Naive thymus-derived CD8-positive, alpha-beta T cell (primary cell): ENCODE measurements at places on chromosomes 16 and 17.

DNA sequence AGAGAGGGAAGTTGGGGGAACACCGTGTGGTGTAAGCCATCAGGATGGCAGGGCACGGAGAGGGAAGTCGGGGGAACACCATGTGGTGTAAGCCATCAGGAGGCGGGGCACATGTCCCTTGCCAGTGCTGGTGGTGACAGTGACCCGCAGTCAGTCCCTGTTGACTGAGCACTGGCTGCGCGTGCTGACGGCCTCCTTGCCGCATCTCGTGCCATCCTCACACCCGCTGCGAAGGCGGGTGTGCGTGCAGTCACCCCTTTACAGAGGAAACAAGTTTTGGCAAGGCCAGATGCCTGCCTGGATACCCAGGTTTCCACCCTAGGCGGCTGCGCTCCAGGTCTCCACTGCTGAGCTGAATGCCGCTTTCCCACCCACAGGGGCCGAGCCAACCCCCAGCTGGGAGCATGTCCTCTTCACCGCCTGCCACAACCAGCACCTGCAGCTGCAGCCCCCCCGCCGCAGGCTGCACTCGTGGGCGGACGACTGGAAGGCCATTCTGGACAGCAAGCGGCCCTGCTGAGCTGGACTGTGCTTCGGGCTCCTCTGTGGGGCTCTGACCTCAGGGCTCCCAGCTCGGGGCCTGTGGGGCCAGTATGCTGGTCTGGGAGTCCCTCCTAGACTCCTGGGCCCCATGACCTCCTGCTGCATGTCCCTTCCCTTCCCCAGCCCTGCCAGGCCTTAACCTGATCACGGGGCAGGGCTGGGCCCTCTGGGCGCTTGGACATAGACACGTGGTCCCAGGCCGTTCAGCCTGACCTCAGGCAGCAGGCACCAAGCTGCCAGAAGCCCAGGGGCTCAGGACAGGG is 43.5 kb downstream of the NT5M start:
- no peak overlapping the region for H3K4me3 ChIP-seq
- H3K4me1 ChIP-seq: no peaks in the 10 kb centered on the region
- peaks cover 6% of the 10 kb centered on the region for H3K36me3 ChIP-seq
- DNase-seq: no peak

- no peaks in the 10 kb centered on the region for H3K27me3 ChIP-seq
- no peaks in the 10 kb centered on the region for H3K36me3 ChIP-seq
- DNase-seq: no peak
- H3K4me1 ChIP-seq: peaks cover 18% of the 10 kb centered on the region
- H3K27ac ChIP-seq: peak overlapping the region; percentile 84
Measured at GRCh38 chr16:1354815-1355540, 3.2 kb downstream of the GNPTG start.

- no peak overlapping the region for H3K4me3 ChIP-seq
- DNase-seq: no peak
- H3K36me3 ChIP-seq: peaks cover 20% of the 10 kb centered on the region
- no peaks in the 10 kb centered on the region for H3K4me1 ChIP-seq
- no peak overlapping the region for H3K27ac ChIP-seq
- H3K27me3 ChIP-seq: no peaks in the 10 kb centered on the region
Measured at GRCh38 chr17:72775237-72775636, 317.3 kb downstream of the SLC39A11 start.

- H3K4me3 ChIP-seq: peak overlapping the region; percentile 66
- DNase-seq: no peak
- peaks cover 8% of the 10 kb centered on the region for H3K4me1 ChIP-seq
- H3K27ac ChIP-seq: no peak overlapping the region
- peaks cover 65% of the 10 kb centered on the region for H3K27me3 ChIP-seq
- H3K36me3 ChIP-seq: no peaks in the 10 kb centered on the region
Measured at GRCh38 chr17:15340966-15341365, 431 bp downstream of the TEKT3 start.
